Heart right ventricle (tissue), 16 donors: ENCODE measurements at places on chromosomes 5 and 9. TPM values are rescaled to one million over a fixed set of nuclear protein-coding genes. Genes with fewer than 3 reads are reported as not detected.

Gene PCDHB1
- not detected for total RNA-seq

Gene GNA14
- total RNA-seq, result 1.8 TPM

DNA sequence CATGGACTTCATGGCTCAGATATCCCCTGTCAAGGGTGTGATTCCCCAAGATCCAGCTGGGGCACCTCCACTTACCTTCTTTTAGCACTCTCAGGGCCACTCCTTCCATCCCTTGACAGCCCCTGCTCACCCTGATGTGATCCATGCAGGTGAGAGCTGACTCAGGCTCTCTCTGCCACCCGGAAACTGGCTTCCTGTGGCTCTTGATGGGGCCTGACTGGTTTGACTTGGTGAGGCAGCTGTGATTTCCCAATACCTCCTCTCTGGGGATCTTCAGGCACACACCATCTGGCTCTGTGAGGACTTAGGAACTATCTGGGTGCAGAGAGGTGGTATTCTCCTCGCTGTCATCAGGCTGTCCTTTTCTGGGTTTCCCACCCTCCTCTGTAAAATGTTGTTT lies 7.9 kb upstream of the FAT2 start:
- DNase-seq, result no peak

- no peak for DNase-seq
These were observed 402.4 kb upstream of the PTGER4 start for GRCh38 chr5:40277161-40277906.

DNA sequence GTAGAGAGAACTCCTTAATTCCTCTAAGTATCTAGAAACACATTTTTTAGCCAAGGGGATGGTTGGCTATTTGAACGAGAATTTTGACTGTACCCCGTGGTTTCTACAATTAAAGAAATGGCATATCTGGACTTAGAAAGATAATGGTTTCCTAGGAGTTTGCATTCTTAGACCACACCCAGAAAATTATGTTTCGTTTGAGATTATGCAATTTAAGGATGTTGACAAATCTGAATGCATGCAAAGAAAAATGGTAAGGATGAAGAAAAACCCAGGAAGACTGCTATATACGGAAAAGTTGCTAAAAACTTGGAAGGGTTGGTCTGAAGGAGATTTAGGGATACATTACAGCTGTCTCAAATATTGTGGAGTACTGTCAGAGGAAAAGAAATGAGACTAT lies 538.5 kb upstream of the WWC1 start:
- no peak for DNase-seq

DNA sequence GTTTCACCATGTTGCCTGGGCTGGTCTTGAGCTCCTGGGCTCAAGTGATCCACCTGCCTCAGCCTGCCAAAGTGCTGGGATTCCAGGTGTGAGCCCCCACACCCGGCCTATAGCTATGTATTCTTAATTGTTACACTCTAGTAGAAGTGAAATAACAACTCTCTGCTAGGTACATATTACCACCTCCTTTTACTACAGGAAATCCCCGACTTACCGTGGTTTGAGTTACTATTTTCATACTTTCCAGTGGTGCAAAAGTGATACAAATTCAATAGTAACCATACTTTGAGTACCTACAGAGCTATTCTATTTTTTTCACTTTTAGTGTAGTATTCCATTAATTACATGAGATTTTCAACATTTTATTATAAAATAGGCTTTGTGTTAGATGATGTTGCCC lies 719 bp downstream of the ARL14EPL start:
- DNase-seq, result no peak

Gene IFNB1
- total RNA-seq, result not detected

DNA sequence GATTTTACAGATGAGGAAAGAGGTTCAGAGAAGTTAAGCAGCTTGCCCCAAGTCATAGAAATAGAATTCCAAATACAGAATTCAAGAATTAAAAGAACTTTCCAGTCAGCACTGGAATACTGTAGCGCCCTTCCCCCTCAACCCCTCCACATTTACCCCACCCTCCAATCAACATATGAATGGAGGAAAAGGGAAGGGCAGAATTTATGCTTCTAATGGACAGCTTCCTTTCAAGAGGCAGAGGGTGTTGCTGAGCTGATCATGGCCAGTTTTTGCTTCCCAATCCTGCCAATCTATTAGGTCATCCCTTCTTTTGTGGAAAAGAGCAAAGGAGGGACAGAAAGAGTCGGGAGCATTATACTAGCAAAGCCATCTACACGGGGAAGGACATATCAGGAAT lies 39.1 kb upstream of the ANKRD31 start:
- DNase-seq, result no peak

DNA sequence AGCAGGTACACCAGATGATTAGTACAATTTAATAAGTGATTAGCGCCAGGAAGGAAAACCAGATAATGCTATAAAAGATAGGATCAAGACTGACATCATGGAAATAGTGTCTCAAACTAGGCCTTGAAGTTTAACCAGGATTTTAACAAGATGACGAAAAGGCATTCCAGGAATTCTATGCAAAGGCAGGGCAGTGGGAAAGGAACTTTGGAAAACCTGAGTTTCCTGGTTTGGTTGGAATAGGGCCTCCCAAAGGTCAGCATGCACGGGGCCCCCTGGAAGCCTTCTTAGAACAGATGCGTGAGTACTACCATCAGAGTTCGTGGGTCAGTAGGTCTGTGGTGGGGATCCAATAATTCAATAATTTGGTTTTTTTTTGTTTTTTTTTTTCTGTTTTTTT lies 935.2 kb upstream of the DMAC1 start:
- no peak for DNase-seq

- no peak for DNase-seq
These were observed 72.7 kb downstream of the ZFAND5 start for GRCh38 chr9:72292256-72292682.

Gene UBE2QL1
- total RNA-seq, result 26.3 TPM

Gene APC
- total RNA-seq, result 28.5 TPM

Gene INSL6
- total RNA-seq, result not detected

DNA sequence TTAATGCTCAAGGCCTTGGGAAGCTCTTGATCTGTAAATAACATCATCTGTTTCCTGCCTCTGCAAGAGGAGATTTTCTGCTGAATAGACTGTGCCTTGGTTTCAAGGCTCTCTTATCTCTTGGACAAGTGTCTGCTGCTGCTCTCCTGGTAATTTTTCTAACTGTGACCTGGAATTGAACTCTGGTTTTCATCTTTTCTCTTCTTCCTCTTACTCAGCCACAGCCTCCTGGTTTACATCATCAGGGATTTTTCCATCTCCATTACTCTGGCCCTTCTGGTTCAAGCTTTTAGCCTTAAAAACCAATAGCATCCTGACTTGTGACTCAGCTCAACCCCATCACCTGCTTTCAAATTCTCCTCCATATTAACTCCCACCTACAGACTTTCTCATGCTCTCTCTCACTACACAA lies 49.6 kb upstream of the ITGA1 start:
- DNase-seq, result no peak

GRCh38 chr9:14258156-14258555 lies 55.8 kb downstream of the NFIB start:
- no peak for DNase-seq

DNA sequence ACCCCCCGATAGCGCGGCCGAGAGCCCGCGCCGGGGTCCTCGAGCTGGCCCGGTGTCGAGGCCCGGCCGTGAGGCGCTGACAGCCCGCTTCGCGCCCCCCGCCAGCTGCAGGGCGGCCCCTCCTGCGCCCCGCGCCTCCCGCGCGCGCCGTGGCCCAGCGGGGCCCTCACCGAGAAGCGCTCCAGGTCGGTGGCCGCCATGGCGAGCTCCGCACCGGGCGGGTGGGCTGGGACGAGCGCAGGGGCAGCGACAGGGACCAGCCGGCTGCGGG lies 166 bp downstream of the SEPTIN8 start:
- DNase-seq, result no peak

Gene ANKRD55
- not detected for total RNA-seq

DNA sequence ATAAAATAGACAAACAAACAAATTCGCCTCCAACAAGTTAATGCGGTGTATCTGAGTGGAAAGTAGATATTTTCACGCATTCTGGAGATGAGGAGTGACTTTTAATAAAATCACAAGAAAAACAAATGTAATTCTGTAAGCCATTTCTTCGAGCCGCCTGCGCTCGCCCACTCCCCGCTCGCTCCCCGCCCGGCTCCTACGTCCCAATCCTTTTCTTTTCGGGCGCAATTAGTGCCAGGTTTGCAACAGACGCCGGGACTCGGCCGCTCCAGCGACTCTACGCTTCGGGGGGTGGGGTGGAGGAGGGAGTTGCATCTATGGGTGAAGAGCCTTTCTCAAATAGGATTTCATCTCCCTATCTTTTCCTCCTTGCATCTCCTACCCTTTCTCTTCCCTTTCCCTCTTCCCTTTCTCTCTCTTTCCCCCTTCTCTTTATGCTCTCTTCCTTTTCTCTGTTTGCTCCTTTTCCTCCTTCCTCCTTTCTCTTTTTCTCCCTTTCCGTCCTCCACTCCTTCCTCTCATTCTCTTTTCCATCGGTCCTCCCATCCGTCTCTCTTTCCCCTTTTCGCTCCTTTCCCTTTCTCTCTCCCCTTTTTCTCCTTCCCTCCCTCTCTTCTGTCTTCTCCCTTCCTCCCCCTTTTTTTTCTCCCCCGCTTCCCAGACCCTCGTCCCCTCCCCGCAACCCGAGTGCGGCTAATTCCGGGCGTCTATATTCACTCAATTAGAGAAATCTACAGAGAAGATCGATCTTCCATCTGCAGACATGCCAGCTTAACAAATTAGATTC lies 6.1 kb upstream of the OTP start:
- no peak for DNase-seq

DNA sequence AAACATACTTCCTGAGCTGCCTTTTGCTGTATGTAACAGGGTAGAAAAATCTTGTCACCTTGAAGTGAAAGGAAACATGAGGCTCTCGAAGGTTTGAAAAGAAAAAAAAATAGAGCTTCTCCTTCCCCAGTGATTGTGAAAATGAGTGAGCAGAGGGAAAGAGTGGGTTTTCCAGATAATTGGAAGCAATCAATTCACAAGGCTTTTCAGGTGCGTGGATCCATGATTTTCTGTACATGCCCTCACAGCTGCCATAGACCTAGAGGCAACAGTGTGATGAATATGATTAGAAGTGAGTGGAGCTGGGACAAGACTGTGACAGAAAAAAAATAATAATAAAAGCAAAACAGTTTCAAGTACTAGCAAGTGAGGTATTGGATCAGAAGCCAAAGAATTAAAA lies 1422.5 kb upstream of the CDH6 start:
- no peak for DNase-seq

DNA sequence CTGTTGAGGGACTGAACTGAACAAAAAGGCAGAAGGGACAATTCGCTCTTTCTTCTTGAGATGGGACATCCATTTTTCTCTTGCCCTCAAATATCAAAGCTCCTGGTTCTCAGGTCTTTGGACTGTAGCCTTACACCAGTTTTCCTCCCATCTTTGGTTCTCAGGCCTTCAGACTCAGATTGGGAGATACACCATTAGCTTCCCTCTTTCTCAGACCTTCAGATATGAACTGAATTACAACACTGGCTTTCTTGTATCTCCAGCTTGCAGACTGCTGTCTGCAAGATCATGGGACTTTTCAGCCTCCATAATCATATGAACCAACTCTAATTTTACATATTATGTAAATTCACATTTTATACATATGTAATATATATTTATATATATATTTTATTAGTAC lies 12.6 kb upstream of the CCNG1 start:
- no peak for DNase-seq

- DNase-seq, result no peak
These were observed 37.2 kb downstream of the RXRA start for GRCh38 chr9:134363450-134363849.

Gene NUTM2F
- not detected for total RNA-seq

- DNase-seq, result no peak
These were observed 363.9 kb downstream of the AGTPBP1 start for GRCh38 chr9:85377731-85378289.

DNA sequence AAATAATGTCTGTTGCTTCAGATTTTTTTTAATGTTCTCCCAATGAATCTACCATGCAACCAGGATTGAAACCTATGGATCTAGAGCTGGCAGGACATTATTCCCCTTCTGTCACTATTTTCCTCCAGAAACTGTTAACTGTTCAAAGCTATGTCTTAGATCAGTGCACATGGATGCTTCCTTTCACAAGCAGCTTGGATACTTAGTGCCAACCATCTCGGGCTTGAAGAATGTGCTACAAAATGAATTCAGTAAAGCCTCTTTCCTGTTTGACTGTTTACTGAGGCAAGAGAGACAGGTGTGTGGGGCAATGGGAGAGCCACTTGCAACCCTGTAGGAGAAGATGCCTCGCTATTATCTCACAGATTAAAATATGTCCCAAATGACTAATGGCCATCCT lies 774.8 kb downstream of the KCTD16 start:
- DNase-seq, result no peak

Gene PLAC8L1
- total RNA-seq, result not detected

- DNase-seq, result no peak
These were observed 79.9 kb upstream of the NEURL1B start for GRCh38 chr5:172561151-172561550.

DNA sequence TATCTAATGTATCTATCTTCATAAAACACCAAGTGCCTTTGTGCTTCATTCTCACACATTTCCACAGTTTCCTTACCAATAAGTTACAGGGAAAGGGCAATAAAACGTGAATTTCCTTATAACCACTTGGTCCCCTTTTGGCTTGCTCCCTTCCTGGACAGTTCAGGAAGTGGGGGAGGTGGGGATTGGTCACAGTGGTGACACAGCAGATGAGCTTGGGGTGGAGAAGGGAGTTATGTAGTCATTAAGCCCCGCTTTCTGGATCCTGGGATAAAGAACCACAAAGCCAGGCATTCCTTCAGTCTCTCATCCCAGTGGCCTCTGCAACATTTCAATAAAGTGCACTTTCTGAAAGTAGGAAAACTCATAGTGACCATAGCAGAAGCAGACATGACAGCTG lies 47.1 kb upstream of the FYB1 start:
- no peak for DNase-seq

DNA sequence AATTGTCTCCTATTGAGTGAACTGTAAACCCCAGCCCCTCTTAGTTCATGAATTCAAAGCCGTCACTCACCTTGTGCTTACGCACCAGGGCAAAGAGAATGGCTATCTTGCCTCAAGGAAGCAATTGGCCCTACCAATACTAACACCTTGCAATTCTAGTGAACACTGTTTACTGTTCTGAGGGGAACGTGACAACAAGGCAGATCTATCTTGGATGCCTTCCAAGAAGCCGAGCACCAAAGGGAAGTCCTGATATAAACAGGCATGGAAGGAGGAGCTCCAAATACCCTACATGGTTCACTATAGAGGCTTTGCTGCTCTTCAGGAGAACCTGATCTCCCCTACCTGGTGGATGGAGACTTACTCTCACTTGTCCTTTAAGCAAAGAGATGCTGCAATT lies 1.7 kb upstream of the PLPPR1 start:
- no peak for DNase-seq
